ENCODE measurements at places on chromosomes 3 and 15.

DNA sequence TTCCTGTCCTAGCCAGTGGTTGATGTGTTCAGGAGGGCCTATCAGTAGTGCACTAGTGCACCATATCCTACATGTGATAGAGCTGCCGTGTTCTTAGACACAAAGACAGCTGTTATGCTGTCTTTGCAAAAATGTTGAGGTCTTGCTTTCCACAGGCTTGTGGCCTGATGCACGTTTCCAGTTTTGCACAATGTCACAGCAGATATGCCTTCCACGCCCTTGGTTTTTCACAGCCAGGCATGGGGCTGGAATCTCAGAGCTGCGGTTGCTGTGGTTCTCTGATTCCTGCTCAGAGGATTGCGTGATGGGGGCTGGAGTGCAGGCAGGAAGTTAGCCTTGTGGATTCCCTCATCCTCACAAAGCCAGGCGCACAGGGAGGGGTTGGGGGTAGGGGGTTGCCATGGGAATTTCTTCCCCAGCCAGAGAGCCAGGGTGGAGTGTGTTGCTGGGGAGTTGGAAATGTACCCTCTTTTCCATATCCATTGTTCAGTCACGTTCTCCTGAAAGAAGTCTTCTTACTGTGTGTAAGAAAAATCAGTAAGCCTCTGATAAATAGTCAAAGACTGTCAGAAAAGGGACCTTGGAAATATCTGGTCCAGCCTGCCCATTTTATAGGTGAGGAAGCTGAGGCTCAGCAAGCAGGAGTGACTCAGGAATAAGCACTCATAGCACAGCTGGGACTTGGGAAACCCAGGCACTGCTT, 79.4 kb downstream of the SMAD3 start:
- H3K4me3 ChIP-seq = no peak overlapping the region
- H3K4me1 ChIP-seq = peaks cover 70% of the 10 kb centered on the region
- no peaks in the 10 kb centered on the region for H3K27me3 ChIP-seq
- DNase-seq = no peak
- H3K36me3 ChIP-seq = no peaks in the 10 kb centered on the region
- H3K27ac ChIP-seq = no peak overlapping the region

GRCh38 chr3:158097081-158097592, 9.1 kb downstream of the SHOX2 start:
- no peak for DNase-seq
- no peaks in the 10 kb centered on the region for H3K27me3 ChIP-seq
- no peak overlapping the region for H3K27ac ChIP-seq
- H3K4me1 ChIP-seq = no peaks in the 10 kb centered on the region
- H3K4me3 ChIP-seq = no peak overlapping the region
- peaks cover 40% of the 10 kb centered on the region for H3K36me3 ChIP-seq

- no peak overlapping the region for H3K4me3 ChIP-seq
- H3K36me3 ChIP-seq = no peaks in the 10 kb centered on the region
- peaks cover 22% of the 10 kb centered on the region for H3K4me1 ChIP-seq
- H3K27me3 ChIP-seq = no peaks in the 10 kb centered on the region
- no peak for DNase-seq
These were observed 191.7 kb upstream of the TLE3 start for GRCh38 chr15:70289191-70289955.

- no peak overlapping the region for H3K4me3 ChIP-seq
- H3K4me1 ChIP-seq = no peaks in the 10 kb centered on the region
- no peaks in the 10 kb centered on the region for H3K36me3 ChIP-seq
- no peak for DNase-seq
- H3K27ac ChIP-seq = no peak overlapping the region
These were observed 9.4 kb downstream of the SEMA3G start for GRCh38 chr3:52435246-52436101.

GRCh38 chr3:157182879-157183278, 22.9 kb upstream of the CCNL1 start:
- H3K36me3 ChIP-seq = peaks cover 45% of the 10 kb centered on the region
- no peak overlapping the region for H3K4me3 ChIP-seq
- no peaks in the 10 kb centered on the region for H3K27me3 ChIP-seq
- H3K27ac ChIP-seq = no peak overlapping the region

Data from tibial artery (tissue), 4 donors.